ENCODE measurements at places on chromosomes 7 and 10.

- no peak for DNase-seq
Observed at GRCh38 chr7:84200859-84201258, 6.3 kb upstream of the SEMA3A start.

DNA sequence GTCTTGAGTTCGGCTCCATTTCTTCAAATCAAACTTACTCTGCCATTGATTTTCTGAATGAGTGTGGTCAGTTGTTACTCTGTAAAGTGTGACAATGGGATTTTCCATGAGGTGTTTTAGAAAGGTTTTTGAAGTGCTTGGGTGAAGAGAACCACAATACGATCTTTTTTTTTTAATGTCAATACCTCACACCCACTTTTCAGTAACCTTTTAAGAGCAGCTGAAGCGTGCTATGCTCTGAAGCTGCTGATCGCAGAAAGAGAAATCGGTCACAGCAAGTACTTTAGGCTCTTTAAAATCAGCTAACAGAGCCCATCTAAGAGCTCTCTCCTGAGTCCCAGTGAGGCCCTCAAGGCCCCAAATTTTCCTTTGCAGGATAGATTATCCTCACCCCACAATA lies 34.4 kb upstream of the YAE1 start:
- no peak for DNase-seq

DNA sequence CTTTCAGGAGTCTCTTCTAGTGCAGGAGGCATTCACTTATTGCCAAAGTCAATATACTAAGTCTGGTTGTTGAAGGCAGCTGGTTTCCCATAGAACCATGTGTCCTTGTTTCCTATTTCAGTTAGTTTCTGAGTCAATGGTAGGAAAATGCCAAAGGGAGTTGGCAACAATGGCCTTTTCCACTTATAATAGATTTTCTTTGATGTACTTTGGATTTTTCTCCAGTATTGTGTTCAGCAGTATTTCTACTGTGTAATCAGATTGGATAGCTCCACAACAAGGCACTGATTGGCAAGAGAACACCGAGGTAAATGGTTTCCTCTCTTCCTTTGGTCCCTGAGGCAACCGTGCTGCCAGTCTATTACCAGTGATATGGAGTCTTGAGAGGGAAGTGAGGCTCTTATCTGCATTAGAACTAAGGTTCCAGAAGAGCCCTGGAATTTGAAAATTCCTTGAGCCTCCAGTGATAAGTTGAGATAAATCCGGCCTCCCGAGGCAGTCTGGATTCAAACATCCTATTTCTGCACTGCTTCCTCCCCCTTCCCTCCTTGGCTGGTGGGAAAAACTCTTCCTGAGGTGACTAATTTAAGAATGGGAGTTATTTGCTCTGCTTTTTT lies 7.9 kb upstream of the SEPTIN7 start:
- DNase-seq, result no peak

DNA sequence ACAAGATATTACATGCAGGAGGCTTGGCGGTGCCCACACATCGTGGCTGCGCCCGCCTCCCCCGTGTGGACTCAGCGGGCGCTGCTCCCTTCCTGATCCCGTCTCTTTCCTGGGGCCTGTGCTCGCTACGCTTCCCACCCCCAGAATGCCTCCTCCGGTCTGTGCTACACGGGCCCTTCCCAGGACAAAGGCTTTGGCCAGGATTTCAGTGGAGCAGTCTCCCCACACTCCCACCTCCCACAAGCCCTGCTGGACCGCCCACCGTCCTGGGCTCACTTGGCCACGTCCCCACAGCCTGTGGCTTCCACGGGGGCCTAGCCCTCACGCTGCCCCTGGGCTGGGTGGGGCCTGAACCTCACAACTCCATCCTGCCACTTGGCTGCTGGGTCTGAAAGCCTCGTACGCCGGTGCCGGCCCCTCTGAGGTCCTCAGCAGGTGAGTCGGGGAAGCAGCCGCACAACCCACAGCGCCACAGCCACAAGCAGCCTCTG lies 17.3 kb downstream of the CFAP46 start:
- no peak for DNase-seq

DNA sequence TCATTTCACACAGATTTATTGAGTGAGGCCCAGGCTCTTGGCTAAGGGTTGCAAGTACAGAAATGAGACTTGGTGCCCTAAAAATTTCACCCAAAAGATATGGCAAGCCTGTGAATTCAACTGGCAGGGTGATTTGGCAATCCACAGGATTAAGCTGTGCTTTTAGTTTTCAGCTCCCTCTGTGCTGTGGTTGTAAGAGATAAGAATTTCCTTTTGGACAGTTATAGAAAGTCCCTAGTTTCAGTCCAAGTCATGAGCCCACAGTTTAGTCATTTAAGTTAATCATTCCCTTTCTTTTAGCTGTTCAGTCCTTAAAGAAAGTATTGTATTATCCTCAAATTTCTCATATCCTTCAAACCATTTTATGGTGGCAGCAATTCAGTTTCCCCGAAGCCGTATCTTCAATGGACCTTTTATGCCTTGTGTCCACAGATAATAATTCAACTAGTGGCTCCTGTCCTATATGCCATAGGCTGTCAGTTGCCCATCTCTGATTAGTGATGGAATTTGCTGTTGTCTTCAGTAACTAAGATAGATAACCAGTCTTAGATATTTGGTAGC lies 73.4 kb upstream of the NAMPT start:
- no peak for DNase-seq

Data from mesothelial cell of epicardium (in vitro differentiated cells).